Activated CD4-positive, alpha-beta T cell treated with anti-CD3 and anti-CD28 coated beads, Interleukin-2, amount 10 ng/mL, durations not matched to agents 7 days and 5 days (primary cell): ENCODE measurements at places on chromosomes 12 and 14. TPM values are rescaled to one million over a fixed set of nuclear protein-coding genes. Genes with fewer than 3 reads are reported as not detected.

DNA sequence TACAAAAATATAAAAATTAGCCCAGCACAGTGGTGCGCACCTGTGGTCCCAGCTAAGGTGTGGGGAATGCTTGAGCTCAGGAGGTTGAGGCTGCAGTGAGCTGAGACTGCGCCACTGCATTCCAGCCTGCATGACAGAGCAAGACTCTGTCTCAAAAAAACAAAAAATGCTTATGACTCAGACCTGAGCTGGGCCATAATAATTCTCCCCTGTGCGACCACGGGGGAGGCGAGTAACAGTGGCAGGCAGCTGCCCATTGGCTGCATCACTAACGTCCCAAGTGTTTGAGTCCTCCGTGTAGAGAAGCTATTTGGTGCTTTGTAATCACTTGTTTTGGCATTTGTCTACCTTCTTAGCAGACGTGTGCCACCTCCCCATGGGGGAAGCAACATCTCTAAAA is 24.9 kb downstream of the PSMC1 start:
- no peaks in the 10 kb centered on the region for H3K27me3 ChIP-seq
- H3K36me3 ChIP-seq, result peaks cover 6% of the 10 kb centered on the region
- no peaks in the 10 kb centered on the region for H3K4me1 ChIP-seq
- no peak overlapping the region for H3K4me3 ChIP-seq
- no peak overlapping the region for H3K27ac ChIP-seq

DNA sequence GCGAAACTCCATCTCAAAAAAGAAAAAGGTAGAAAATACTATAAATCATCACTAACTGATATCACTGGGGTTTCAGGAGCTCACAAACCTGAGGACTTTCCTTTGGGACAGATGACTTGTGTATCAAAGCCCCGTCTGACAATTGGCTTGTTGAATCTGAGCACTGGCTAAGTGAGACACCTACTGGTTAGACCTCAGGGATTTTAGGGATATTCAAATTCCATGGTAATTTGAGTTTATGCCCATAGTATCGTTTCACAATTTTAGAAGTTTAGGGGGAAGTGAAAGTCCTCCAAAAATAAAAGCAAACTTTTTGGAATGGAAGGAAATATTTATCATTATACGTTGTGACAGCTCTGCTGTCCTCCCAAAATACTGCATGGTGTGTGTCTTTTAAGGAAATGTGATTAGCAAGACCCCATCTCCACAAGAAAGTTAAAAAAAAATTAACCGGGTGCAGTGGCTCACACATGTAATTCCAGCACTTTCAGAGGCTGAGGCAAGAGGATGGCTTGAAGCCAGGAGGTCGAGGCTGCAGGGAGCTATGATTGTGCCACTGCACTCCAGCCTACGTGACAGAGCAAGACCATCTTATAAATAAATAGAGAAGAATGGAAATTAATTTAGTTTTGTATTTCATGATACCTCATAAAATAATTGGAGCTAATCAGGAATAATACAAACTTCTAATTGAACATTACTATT is 49.2 kb downstream of the FBXL14 start:
- no peak overlapping the region for H3K27ac ChIP-seq
- no peaks in the 10 kb centered on the region for H3K4me1 ChIP-seq
- DNase-seq, result no peak
- no peak overlapping the region for H3K4me3 ChIP-seq

DNA sequence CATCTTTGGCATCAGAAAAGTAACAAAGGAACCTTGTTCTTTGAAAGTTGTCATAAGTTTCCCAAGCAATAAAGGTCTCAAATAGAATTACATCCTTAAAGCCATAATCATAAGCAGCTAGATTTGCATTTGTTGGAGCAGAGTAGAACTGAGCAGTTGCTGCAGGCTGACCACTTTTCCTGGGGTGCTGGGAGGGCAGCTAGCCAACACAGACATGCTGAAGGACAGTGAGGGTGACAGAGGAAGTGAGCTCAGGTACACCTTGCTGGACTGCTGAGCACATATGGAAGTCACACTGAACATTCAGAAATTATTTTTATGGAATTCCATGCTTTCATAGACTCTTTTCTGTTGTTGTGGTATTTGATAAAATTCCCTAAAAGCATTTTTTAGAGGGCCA is 66.2 kb downstream of the MARK3 start:
- H3K27me3 ChIP-seq, result no peaks in the 10 kb centered on the region
- no peak overlapping the region for H3K27ac ChIP-seq
- peaks cover 9% of the 10 kb centered on the region for H3K36me3 ChIP-seq
- H3K4me3 ChIP-seq, result no peak overlapping the region
- no peak for DNase-seq

The NKX2-8 gene
- total RNA-seq, result not detected
